Fibroblast of upper back skin (primary cell): ENCODE measurements at places on chromosomes 13 and 19.

GRCh38 chr13:98142380-98143156 is at the start of gene FARP1:
Gene FARP1, plus strand, starts transcription at chr13:98143094. Its CDS starts 70,149 bp downstream, at chr13:98213243.
- peak; percentile 67 for DNase-seq

DNA sequence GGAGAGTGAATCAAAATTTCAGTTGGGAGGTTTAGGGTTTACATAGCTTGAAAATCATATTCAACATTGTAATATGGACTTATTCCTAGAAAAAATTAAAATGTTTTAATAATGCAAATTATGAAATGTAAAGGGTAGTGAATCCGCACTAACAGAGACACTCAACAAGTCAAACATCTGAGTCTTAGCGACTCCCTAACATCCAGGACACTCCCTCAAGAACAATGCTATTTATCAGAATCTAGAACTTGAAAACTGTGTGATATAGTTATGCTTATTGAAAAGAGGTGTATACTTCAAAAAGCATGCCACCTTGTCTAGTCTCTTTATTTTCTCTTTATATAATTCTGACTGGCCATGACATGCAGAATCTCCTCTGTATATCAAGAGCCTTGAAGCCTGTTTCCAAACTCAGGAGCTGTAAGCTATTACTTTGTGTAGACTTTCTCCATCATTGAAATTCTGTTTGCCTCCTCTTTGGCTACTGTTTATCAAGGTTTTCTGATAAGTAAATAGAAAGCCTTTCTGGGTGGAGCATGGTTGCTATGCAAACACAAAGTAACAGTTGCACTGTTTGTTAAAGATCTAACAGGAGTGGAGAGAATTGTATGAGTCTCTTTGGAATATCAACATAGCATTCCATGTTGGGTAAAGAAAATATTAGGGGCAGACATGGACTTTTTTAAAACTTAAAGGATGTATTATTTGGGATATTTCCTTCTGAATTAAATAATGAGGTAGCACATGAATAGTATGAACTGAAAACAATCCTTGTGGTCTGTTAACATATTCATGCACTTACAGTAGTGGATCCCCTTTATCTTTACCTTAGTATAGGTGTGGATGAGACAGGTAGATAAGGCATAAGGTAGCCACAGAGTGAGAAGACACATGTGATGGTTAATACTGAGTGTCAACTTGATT is 56.4 kb upstream of the MBNL2 start:
- no peak for DNase-seq

- no peak for DNase-seq
These were observed 307.6 kb upstream of the NBEA start for GRCh38 chr13:34634448-34634847.

DNA sequence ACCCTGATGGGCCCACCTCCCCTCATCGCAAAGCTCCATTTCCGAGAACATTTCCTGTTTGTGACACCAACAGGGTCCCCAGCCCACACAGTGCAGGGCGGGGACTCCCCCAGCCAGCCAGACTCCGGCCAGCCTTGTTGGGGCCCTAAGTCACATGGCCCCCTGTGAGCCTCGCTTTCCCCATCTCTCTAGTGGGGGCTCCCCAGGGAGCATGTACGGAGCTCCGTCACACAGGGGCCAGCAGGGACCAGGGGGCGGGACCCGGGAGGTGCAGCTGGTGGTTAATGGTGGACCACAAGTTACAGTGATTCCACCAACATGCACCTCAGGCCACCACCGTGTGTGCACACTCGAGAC is 1.7 kb downstream of the TBXA2R start:
- no peak for DNase-seq

GRCh38 chr13:67821606-67822005 is 591.5 kb upstream of the PCDH9 start:
- DNase-seq = no peak

- DNase-seq = no peak
These were observed 8.3 kb downstream of the LCP1 start for GRCh38 chr13:46173656-46174055.

DNA sequence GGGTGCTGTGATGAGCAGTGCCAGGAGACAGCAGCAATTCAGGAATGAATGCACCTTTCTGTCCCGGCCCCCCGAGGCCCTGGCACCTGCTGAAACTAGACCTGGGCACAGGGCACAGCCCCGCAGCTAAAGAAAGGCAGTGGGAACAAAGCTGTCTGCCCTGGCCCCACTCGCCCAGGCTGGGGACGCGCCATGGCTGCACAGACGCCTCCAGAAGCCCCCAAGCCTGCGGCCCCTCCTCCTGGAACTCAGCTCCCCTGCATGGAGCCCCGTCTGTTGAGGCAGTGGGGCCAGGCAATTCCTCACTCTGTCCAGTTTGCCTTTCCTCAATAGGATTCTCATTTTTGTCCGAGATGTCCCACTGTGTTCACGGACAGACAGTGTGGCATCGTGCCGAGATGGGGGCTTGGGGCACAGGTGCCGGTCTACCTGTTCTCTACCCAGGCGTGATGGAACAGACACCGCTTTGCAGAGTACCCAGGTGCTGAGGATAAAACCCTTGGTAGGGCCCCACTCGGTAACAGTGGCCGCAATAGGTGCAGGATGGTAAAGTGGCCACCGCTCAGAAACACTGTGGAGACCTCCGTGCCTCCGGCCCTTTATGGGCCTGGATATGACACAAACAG is 146.5 kb upstream of the SOX1 start:
- no peak for DNase-seq

GRCh38 chr19:42488783-42489521 is 39.3 kb downstream of the CEACAM1 start:
- DNase-seq = no peak

DNA sequence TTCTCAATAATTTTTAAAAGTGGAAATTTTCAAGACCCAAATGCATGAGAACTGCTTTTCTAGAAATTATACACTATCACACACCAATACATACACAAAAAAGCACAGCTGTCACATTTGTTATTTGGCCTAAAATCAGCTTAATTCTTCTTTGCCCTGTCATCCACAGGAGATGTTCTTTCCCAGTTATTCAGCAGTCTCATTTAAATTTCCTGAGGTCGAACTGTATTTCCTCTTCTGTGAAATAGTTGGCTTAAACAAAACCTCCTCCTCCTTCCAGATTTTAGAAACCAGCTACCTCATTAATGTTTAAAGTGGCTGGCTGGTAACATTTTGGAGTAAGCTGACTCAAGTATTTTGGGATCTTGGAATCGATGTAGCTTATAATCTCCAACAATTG is 39.1 kb downstream of the SMAD9 start:
- peak; percentile 10 for DNase-seq

GRCh38 chr13:74479124-74479523 is 344.9 kb upstream of the KLF12 start:
- DNase-seq = no peak

- DNase-seq = no peak
These were observed 82.4 kb upstream of the STARD13 start for GRCh38 chr13:33367926-33368325.

DNA sequence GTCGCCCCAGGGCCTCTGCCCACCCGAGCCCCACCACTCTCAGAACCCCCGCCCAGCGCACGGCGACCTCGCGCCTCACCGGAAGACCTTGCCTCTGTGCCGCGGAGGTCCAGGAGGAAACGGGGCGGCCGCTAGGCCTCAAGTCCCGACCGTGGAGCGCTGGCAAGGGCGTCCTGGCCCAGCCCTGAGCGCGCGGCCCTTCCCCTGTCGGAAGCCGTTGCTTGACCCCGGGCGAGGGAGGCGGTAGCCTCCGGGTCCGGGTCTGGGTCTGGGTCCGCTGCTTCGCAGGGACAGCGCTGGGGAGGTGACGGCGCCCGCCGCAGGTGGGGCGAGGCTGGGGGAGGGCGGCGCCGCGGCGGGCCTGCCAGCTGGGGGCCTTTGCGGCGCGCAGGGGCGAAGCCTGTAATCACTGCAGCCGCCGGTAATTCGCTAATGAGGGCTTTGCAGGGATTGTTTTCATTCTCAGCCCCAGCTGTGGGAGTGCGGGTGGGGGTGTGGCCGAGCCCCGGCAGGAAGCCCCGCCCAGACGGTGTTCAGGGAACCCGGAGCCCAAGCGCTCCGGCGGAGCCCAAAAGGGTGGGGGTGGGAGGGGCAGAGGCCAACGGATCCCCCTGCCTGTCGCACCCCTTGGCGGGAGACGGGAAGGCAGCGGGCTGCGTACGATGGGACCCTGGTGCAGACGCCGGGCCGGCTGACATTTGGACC is 8.6 kb downstream of the C19orf25 start:
- DNase-seq = no peak

- no peak for DNase-seq
These were observed 1114.5 kb upstream of the ATXN8OS start for GRCh38 chr13:68993154-68993553.

DNA sequence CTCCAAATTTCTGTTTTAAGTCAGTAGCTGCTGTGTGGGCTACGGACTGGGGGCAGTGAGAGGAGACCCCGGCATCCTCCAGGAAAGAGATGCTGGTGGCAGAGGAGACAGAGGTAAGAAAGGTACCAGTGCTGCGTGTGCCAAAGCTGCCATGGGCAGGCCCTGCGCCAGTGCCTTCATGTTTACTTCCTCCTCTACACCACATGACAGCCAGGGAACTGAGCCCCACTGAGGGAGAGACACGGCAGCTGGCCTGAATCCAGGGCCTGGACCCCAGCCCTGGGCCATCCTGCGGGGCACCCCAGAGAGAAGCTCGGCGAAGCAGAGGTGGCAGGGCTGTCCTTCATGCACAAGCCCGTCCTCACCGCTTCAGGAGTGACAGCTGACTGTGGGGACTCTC is 22.7 kb upstream of the CCNP start:
- no peak for DNase-seq

GRCh38 chr19:17220207-17220758 is 5.1 kb downstream of the USE1 start:
- DNase-seq = peak; percentile 67

DNA sequence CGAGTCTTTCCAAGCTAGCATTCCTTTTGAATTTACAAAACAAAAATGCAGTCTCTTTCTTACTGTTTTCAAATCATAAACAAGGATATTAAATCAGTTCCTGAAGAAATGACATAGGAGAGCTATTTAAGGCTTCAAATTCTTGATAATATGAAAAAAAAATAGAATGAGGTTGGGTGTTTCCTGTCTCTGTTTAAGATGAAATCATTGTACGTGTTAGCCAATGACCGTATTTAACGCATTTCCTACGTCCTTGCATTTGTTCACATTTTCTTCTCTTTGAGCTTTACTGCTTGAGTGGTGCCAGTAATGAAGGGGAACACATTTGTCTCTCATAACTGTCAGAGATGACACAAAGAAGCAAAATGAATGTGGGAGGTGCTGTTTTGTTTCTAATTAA is 821.3 kb downstream of the DIAPH3 start:
- DNase-seq = no peak

GRCh38 chr19:10773969-10774368 is 56.1 kb downstream of the DNM2 start:
- DNase-seq = no peak

DNA sequence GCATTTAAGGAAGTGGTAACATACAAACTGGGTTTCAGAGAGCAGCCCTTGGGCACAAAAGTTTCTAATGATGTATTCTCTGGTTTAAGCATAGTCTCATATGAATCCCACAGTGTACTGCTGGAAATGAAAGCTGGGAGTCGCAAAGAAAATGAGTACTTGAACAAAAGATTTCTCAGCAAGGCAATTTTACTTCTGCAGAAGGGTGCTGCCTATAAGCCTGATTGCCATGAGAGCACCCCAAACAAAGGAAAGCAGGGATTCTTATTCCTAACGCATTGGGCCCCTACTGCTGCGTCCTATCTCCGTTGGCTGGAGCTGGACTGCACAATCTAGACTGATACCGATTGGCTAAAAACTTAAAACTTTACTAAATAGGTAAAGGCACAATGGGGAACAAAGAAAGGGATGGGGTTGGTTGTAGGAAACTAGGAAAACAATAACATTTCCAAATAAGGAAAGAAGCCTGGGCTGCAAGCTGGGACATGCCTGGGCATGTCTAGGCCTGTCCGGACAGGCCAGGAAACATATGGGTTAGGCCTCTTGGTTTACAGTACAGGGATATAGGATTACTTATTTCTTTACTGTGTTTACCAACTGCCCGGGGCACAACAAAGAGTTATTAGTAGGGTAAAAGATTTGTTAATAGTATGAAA is 27.4 kb upstream of the VN1R4 start:
- DNase-seq = no peak

DNA sequence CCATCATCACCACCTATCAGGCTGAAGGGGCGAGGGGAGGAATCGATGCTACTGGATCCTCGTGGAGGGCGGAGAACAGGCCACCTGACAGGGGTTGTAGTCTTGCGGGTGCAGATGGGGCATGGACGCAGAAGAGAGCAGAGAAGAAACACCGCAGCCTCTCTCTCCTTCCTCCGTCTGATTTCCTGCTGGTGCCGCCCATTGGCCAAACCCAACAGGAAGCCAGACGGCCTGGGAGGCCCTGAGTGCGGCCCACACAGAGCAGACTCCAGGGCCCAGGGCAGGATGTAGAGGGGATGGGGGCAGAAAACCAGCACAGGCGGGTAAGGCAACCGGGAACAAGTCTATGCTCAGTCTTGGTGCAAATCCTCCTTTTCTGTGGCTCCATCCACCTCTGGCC is 15.4 kb downstream of the CEBPA start:
- DNase-seq = no peak

DNA sequence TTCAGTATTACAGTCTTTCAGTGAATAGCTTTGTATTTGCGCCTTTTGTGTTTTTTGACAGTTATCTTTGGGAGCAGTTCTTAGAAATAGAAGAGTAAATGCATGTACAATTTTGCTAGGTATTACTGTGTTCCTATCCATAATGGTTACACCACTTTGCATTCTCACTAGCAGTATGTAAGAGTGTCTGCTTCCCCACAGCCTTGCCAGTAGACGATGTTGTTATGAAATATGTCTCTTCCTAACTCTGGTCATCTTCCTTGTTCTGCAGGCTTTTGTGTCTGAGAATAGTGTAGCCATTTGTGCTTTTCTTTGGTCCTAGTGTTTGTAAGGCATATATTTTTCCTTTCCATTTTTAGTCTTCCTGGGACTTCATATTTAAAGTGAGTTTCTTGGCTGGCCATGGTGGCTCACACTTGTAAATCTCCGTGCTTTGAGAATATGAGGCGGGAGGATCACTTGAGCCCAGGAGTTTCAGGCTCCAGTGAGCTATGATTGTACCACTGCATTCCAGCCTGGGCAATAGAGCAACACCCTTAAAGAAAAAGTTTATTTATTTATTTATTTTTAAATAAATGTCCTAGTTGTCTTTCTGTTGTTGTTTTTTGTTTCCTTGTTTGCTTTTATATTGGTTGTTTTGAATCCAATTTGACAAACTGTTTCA is 140.3 kb downstream of the PDS5B start:
- no peak for DNase-seq
